ENCODE measurements at places on chromosomes 6 and 20.

DNA sequence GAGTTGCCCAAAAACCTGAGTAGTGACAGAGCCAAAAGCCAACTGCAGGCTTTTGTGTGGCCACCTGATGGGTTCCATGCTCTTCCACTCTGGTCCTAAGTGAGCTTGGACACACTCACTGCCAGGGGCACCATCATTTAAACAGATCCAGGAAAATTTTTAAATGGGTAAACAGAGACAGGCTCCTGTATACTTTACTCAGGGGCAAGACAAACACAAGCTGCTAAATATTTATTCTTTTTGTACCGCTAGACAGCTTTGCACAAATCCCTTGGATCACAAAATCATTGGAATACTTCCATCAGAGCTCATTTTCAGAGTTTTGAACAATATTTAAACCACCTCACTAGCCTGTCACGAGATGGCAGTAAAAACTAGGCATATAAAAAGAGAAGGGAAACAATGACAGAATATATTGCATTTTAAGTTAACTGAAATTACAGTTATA, 31.4 kb downstream of the GCLC start:
- no peak for DNase-seq

- DNase-seq, result no peak
Measured at GRCh38 chr20:16608277-16608650, 35.0 kb upstream of the KIF16B start.

GRCh38 chr20:7843613-7844012, 96.6 kb downstream of the HAO1 start:
- no peak for DNase-seq

DNA sequence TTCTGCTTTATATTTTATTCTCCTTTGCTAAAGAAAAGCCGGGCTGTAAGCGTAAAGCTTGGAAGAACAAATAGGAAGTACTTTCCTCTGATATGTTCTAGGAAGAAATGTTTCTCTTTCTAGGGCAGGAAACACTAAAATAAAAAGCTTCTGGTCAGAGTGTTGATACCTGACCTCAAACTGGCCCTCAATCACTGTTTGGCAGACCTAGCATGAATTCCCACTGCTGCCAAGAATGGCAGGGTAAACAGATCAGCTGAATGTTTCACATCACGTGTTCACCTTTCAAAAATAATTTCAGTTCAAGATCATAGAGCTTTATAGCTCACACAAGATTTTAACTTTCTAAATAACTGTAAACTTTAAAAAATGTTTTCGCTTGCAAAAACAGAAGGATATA, 2.9 kb downstream of the MPC1 start:
- no peak for DNase-seq

- DNase-seq, result no peak
Measured at GRCh38 chr20:57747861-57748481, 38.2 kb upstream of the PMEPA1 start.

DNA sequence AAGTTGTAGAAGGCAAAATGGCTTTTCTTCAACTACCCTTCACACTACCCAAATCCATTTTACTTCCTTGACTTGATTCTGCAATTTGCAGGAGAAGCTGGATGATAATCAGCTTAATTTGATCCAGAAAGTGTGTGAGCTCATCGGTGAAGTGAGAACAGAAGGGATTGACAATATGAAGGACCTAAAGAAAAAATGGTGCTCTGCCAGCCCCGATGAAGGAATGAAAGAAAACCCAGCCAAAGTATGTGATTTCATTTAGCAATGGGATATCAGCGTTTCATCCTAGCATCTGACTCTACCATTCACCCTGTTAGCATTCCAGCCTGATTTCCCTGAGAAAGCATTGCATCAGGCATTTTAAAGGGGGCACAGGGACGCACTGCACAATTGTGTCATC, 41.5 kb downstream of the CD164 start:
- no peak for DNase-seq

DNA sequence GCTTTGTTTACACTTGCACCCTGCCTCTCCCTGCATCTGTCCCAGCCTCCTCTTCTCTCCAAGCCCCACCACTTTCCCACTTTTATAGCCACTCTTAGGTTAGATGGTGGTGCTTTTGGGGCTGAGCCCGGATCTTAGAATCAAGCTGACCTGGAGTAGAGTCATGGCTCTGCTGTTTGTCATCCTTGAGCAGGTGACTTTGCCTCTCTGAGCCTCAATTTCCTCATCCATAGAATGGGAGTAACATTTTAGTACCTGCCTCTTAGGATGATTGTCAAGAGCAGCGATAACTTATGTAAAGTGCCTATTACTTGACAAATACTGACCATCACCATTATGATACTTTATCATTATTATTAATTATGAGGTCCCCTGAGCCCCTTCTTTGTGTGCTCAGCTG, 48.2 kb downstream of the CPNE5 start:
- no peak for DNase-seq

DNA sequence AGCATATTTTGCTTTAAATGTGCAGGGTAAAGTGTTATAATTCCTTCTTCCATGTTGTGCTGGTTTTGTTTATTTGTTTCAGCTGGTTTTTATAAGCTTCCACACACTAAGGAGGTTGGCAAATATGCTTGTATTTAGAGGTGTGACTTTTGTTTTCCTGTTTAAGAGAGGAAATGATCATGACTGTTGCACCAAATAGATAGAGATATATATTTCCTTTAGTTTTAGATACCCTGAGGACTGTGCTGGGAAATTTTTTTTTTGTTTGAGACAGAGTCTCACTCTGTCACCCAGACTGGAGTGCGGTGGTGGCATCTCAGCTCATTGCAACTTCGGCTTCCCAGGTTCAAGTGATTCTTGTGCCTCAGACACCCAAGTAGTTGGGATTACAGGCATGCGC, 5.8 kb downstream of the TBPL1 start:
- no peak for DNase-seq

GRCh38 chr20:17806739-17807441, 107.1 kb downstream of the BANF2 start:
- peak; percentile 80 for DNase-seq

GRCh38 chr20:56810141-56810540, 181.0 kb downstream of the TFAP2C start:
- no peak for DNase-seq

DNA sequence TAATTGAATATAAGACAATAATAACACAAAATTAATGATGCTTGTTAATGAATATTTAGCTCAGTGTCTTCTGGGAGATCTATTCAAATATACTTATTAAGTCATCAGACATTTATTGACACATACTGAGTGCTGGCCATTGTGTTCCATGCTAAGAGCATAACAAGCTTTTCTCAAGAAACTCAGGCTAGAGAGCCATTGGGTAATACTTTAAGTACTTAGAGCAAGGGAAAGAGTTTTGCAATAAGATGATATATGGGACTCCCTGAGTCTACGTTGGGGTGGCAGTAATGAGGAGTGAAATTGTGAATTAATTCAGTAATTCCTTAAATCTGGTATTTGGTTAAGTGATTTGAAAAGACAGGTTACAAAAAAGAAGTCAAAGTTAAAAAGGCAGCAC, 11.1 kb downstream of the TMEM200A start:
- no peak for DNase-seq

- DNase-seq, result no peak
Measured at GRCh38 chr20:20450521-20450920, 82.6 kb downstream of the INSM1 start.

GRCh38 chr20:38599410-38599882, 2.2 kb upstream of the ARHGAP40 start:
- DNase-seq, result peak; percentile 78

GRCh38 chr20:46631212-46631869, 19.9 kb downstream of the SLC13A3 start:
- no peak for DNase-seq

GRCh38 chr20:62926229-62927127, at the start of gene DIDO1:
DIDO1 (minus strand) TSS chr20:62926505.
- peak; percentile 88 for DNase-seq

DNA sequence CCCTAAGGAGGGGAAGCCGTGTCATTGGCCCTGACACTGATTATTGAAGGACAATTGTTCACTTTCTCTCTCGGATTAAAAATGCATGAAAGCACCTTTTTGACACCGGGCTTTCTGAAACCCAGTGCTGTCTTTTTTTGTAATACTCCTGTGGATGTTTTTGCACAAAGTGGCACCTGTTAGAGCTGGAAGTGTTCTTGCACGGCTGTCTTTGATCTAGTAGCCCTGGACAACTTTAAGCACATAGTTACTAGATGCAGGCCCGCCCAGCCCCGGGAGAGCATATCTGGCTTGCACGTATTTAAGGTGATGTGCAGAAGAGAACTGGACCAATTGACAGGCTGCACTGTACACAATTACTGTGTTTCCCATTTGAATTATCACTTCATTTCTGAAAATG, 72.6 kb downstream of the ARID1B start:
- no peak for DNase-seq

DNA sequence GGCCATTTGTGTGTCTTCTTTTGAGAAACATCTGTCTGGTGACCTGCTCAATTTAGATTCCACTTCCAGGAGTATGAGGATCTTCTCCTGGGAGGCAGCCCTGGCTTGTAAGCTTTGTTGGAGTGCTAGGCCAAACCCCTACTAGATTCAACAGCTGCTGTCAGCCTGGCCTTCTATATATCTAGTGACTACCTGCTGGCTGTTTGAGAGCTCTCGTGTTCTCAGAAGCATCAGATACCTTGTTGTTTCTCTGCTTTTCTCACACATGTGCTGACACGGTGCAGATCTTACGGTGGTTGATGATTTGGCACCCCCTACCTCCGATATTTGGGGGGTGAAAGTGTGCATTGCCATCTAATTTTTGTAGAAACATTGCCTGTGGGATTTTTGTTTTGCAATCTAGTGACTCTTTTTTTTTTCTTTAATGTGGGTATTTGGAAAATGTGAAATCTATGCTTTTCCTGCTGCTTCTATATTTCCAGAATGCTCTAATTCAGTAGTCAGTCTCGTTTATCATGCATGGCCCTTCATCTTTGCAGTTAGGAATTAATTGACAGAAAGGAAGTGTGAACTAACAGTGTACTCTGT, 4.7 kb downstream of the CCN2 start:
- DNase-seq, result no peak

GRCh38 chr6:55888917-55889316, 13.5 kb upstream of the BMP5 start:
- no peak for DNase-seq

- DNase-seq, result no peak
Measured at GRCh38 chr6:151992091-151992490, 184.6 kb downstream of the ESR1 start.

DNA sequence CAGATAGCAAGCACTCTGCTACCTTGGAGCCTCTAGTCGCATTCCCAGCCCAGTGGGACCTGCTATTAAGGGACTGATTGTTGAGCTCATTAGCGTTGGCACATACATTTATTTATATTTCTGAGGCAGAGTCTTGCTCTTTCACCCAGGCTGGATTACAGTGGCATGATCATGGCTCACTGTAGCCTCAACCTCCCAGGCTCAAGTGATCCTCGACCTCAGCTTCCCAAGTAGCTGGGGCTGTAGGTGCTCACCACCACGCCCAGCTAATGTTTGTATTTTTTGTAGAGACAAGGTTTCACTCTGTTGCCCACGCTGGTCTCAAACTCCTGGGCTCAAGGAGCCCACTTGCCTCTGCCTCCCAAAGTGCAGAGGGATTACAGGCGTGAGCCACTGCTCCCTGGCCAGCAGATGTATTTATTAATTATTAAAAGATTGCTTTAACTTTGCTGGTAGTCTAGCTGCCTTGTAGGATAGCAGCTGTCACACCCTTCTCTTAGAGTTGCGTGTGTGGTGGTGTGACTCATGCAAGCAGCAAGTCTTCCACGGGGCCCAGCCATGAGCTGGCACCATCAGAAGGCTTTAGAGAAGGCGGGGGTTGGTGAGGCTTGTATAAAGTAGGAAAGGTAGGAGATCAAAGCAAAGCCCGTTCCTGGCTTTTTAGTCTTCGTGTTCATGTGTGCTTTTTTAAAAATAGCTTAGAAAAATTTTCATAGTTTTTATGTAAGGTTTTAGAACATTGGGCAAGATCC, 16.5 kb downstream of the ACTR5 start:
- DNase-seq, result peak; percentile 50

- no peak for DNase-seq
Measured at GRCh38 chr6:153059311-153059710, 56.8 kb upstream of the MTRF1L start.

Measured in ureter (tissue), 1 donor.